ENCODE measurements at places on chromosomes 4 and X.

DNA sequence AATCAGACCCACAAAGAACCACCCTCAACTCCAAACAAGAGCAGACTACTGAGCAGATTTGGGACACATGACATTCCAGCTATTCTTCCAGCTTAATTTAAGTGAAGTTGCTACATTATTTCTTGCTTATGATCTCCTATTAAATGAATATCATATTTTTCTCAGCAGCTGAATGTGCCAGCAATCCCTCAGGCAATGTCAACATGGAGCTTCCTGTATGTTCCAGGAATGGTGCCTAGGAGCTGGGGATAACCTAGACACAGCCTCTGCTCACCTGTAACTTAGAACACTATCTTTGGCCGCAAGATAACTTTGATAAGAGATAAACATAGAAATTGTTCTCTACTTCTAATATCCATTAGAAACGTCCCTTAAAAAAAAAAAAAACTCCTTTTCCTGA, 274.4 kb upstream of the RASGEF1B start:
- DNase-seq, result no peak

DNA sequence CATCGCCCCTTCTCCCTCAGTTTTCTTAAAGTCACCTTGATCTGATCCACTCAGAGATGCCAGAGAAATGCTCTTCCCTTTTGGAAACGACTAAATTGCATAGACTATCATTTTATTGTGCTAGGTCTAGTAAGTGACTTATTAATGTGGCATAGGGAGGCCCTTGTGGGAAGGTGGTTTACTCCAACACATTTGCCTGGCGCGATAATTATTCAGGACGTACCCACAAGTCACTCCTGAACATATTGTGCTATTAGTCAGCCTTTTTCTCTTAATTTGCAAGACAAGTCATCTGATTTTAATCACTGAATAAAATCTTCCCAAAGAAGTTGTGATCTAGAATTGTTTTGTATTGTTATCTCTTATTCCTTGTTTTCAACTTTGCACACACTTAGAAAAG, 7.6 kb downstream of the ENPEP start:
- no peak for DNase-seq

- no peak for DNase-seq
These were observed 78.8 kb downstream of the CBR4 start for GRCh38 chr4:168931215-168931650.

- no peak for DNase-seq
These were observed 417.3 kb downstream of the SPRY1 start for GRCh38 chr4:123813901-123814300.

DNA sequence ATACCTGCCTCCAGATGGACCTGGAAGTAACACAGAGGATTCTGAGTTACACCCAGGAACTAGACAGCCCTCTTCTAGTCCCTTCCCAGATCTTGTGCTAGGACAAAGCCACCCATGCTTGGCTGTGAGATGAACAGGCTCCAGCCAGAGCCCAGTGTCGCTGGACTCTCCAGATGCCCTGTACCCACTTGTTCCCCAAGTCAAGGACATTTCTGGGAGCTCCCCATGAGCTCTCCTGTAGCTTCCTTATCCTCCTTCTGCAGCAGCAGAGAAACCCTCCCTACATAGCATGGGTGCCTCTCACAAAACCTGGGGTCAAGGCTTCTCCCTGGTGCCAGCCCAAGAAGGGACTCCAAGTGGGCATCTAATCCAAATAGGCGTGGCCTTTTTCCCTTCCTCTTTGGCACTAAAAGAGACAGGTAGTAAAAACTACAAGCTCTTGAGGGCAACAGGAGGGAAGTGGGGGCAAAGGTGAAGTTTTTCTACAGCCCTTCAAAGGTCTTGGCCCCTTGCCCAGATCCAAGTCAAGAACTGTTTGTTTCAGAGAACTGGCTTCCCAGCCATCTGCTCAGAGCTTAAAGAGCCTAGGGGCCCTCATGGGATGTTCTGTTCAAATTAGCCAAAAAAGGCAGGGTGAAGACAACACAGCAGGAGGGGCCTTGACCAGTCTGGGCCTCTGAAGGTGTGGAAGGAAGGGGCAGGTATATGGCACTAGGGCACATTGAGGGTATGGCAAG, 8.5 kb upstream of the ERCC6L start:
- DNase-seq, result no peak

DNA sequence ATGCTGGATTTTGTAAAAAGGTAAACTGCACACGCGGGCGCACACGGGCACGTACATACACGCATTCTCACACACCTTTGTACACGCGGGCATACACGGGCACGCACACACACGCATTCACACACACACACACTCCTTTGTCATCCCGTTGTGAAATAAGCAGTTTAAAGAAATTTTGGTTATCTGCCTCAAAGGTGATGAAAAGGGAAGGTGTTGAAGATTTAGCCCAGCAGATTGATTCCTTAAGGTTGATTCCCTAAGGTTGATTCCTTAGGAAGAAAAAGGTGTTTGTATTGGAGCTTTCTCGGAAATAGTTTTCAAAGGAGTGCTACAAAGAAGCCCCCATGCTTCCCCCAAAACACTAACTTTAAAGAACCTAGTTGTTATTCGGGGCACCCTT, 693 bp downstream of the ATP10D start:
- no peak for DNase-seq

DNA sequence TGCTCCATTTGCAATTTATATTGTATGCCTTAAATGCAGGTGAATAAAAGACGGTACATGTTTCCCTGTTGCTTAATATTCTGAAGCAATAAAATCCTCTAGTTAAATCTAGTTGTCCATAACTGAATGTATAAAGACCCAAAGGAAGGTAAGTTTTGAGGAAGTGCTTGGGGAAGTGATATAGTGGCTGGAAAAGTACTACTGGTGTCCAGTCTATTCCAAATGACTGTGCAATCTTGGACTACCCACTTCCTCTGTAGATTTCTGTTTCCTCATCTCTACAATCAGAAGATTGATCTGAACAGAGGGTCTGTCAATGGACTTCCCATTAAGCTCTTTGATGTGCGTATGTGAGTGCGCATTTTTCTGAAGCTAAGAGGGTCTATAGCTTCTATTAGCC, 17.0 kb downstream of the SNCA start:
- no peak for DNase-seq

- no peak for DNase-seq
These were observed 9.8 kb upstream of the ANXA5 start for GRCh38 chr4:121706595-121707021.

DNA sequence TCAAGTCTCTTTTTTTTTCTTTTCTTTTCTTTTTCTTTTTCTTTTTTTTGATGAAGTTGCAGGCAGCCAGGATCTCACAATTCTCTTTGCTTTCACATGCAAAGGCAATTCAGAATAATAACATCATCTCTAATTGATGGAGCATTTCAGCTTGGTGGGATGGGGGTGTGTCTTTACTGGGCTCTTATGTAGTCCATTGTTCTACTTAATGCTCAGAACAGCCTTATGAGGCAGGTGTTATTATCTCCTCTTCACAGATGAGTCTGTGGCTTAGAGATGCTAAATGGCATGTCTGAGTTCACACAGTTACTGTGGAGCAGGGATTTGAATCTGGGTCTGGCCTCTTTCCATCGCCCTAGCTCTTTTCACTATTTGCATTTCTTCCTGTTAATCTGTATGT, 70.2 kb downstream of the TRPC5 start:
- DNase-seq, result no peak

DNA sequence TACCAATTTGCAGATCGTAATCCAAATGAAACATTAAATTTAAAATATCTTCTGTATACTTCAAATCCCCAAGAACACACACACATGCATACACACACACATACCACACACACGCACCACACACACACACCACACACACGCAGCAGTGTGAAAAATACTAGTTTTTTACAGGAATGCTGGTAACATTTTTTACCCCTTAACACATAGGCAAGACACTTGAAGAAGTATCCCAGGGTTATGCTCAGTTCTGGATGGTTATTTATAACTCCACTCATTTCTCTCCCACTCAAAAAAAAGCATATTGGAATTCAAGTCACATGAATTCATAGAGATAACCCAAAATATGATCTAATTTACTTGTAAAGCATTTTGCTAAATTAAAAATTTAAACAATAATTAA, 325.5 kb upstream of the SLC7A11 start:
- no peak for DNase-seq

GRCh38 chr4:78059524-78059889, 2.4 kb downstream of the FRAS1 start:
- peak; percentile 47 for DNase-seq

GRCh38 chr4:47876310-47876709, 38.1 kb downstream of the NFXL1 start:
- no peak for DNase-seq

GRCh38 chr4:170465429-170465828, 375.7 kb upstream of the AADAT start:
- DNase-seq, result no peak

- DNase-seq, result no peak
These were observed 84.9 kb downstream of the CBLL2 start for GRCh38 chrX:22357621-22358020.

DNA sequence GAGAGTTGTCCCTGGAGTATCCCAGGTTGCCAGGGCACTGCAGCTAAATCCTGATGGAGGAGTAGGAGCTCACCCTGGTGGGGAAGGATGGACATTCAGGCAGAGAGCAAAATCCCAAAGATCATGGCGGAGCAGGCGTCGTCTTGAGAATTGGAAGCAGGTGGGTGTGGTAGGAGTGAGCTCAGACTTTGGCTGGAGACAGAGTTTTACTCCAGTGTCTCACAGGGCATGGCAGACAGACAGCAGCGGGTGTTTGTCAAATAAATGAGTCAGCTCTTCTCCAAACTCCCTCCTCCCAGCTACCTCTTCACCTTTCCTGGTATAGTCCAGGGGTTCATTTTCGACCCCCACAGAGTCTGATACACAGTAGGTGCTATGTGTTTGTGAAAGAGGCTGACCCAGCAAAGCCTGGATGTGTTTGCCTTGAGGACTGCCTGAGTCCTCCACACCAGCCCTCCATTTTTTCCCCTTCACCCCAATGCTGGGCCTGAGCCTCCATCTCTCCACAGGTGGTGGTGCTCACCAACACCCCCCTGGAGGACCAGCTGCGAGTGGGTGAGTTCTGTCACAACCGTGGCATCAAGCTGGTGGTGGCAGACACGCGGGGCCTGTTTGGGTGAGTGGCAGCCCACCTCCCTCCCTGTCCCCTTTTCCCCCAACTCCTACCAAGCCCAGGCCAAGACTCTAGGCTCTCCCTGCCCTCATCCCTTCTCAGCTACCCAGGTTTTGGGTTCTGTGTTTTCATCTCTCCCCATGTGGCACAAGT, 6.9 kb downstream of the UBA1 start:
- no peak for DNase-seq

DNA sequence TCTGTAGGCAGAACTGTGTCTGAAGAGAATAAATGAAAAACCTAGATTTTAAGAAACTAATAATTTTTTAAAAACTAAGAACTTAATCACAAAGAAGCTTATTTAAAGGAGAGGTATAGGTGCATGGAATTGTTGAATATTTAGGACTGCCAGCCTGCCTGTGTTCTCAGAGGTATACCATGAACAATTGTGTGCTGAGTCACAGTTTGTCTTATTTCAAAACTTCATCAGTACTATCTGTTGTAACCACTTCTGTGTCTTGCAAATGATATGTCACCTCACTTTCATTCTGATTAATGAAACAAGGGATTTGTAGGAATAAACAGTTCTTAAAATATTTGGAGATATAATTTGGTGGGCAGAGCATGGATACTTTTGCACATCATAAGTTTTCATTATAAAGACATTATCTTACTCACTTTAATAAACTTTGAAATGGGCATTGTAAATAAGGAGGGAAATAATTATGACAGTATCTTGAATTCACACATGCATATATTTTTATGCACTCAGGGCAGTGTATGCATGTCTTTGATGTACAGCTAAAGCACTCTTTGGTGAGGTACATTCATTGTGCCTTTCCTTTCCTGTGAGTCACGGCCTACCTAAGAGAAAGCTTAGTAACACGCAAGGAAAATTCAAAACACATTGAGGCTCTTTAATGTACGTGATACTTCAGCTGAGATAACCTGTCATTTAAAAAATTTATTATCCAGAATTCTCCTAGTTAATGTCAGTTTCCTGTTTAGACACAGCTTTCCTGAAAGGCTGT, 31.7 kb downstream of the STOX2 start:
- no peak for DNase-seq

DNA sequence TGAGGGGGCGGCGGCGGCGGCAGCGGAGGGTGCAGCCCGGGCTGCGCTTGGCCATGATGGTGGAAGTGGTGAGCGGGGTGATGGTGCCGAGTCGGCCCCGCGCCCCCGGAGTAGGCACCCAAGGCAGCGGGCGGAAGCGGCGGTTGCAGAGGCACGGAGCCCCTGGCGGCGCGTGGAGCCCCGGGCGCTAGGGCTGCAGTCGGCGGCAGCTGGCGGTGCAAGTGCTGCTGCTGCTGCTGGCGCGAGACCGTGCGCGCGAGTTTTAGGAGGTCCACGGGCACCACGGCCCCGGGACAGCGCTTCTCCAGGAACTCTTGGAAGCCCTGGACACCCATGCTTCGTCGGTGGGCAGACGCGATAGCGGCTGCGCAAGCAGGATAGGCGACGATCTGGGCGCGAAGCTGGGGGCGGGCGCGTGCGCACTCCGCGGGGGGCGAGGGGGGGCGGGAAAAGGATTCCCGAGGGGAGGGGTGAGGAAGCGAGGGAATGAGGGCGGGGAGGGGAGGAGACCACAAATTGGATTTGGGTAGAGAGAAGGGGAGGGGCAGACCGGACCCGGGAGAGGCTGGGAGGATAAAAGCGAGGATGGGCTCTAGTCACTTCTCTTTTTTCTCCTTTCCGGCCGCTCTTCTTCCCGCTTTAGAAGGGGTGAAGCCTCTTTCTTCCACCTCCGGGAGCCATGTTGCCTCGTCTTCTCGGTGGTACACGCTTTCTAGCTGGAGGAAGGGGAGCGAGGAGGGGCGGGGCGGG, at the start of gene FAM120C:
TSS of gene FAM120C (minus strand) at position 391 of the 750 bp plus-strand sequence. CDS start at position 335, 56 bp downstream.
- DNase-seq, result peak; percentile 52

- no peak for DNase-seq
These were observed 70.0 kb downstream of the UCHL1 start for GRCh38 chr4:41326776-41327175.

- no peak for DNase-seq
These were observed 7.5 kb upstream of the BCOR start for GRCh38 chrX:40104985-40105834.
